ENCODE measurements at places on chromosomes 16 and 17.

- no peak for DNase-seq
Observed at GRCh38 chr16:66886914-66887313, 6.6 kb downstream of the PDP2 start.

DNA sequence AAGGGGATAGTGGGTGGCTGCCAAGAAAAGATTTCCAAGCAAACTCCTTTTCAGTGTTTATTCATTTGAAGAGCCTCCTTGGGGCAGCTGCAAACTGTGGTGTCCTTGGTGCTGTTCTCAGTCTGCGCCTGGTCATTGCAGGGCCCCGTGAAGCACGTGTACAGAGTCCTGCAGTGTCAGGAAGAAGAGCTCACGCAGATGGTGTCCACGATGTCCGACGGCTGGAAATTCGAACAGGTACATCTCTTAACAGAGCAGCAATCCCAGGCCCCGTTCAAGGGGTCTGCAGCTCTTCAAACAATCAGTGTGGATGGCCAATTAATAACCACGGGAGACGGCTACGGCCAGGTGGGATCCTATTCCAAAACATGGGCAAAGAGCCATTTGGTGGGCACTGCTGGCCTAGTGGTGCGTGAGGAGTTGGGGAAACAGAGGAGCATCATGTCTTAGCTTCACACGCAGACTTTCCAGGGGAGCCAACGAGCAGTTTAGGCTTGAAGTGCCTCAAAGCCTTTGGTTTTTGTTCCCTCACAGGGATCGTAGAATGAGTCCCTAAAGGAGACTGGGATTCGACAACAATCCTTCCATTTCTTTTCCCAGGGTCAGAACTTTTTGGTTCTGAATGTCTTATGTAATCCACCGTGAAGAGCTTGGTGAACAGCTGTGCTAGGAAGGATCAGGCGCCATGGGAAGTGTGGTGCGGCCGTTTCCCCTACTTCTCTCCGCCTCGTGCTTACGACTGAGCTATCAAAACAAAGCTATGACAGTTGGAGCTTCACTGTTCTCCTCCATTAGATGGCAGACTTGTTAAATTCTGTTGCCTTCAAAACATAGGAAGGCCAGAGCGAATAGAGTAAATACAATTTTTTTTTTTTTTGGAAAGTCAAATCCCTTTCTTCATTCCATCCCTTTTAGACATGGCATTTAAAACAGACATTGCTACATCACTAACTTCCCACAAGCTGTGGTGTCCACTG, 12.6 kb downstream of the KCTD2 start:
- no peak for DNase-seq

- DNase-seq, result no peak
Observed at GRCh38 chr17:2347805-2348685, 10.7 kb downstream of the SGSM2 start.

DNA sequence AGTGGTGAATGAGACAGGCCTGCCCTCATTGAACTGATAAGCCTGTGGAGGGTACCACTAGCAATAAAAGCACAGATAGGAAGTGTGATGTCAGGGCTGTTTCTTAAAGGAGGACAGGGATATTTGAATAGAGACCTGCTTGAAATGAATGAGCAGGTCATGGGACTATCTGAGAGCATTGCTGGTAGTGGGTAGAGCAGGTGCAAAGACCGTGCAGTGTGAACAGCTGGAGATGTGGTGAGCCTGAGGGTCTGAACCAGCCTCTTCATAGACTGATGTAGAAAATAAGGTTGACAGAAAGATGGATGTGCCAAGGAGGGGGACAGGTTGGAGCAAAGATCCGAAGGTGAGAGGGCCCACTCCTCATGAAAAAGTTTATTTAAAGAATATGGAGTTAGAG, 2.4 kb downstream of the NUP93 start:
- DNase-seq, result no peak

DNA sequence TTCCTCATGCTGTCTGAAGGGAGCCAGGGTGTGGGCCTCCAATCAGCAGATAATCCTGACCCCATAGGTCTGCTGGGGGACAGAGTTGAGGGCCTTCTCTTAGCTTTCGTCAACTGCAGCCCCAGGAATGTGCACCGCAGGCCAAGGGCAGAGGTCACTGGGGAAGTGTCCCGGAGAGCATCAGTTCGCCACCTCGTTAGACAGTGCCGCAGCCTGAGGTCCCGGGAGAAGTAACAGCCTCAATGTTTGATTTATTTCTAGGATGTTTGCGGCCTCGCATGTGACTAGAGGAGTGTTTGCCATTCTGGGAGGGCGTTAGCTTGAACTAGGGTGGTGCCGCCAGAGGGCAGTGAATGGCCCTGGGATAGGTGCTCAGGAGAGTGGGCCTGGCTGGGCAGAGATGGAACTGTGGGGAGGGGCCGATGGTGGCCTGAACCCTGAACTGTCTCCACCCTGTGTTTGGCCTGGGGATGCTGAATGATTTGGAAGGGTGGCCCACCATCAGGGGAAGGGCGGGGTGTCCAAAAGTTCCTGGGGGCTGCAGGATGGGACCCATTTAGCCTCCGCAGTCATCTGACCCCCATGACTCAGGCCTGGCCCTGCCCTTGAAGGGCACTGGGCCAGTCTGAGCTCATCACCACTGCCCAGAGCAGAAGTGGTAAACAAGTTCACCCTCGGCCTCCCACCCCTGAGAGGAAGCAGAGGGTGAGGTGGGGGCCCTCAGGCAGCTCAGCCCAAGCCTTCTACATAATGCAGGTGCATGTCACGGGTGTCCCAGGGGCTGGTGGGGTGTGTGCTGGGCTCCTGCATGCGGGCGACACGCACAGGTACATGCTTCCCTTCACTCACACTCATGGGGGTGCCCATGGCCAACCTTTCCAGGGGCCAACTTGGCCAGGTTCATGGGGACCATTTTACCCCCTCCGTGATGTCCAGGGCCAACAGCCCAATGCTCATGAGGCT, 12.4 kb upstream of the TAC4 start:
- DNase-seq, result no peak

DNA sequence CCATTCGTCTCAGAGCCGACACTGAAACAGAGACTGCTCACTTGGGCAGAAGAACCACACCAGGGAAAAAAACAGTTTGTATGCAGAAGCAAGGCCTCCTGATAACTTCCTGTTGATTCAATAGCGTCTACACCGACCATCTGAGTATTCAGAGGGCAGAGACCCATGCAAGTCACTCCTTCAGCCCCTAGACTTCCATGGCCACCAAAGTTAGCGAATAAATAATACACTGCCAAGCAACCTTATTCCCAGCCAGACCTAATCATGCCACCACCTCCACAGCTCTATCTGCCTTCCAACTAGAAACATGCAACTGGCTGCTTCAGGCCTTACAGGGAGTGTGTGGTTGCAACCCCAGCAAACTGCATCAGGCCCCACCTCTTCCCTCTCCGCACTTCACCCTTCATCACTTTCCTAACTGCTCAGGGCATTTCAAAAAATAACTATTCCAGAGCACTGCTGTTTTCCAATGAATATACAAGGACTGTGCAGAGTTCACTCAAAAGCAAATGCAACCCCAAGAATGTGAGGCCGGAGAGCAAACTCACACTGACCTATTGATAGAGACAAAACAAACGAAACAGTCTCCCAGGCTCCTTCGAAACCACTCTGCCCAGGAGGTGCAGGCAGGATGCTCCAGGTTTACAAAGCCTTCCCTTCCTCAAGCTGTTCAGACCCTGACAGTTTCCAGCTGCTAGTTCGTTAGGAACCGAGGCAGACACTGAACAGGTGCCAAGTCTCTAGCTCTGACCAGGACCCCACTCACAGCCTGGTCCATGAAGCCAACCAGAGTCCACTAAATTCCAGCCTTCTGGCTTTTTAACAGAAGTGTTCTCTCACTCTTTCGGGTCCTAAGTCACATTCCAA, 3.6 kb downstream of the USP7 start:
- no peak for DNase-seq

GRCh38 chr17:57988301-57989250, 522 bp upstream of the VEZF1 start:
- peak; percentile 75 for DNase-seq

- DNase-seq, result peak; percentile 4
Observed at GRCh38 chr17:81392909-81393654, 2.2 kb upstream of the BAHCC1 start.

DNA sequence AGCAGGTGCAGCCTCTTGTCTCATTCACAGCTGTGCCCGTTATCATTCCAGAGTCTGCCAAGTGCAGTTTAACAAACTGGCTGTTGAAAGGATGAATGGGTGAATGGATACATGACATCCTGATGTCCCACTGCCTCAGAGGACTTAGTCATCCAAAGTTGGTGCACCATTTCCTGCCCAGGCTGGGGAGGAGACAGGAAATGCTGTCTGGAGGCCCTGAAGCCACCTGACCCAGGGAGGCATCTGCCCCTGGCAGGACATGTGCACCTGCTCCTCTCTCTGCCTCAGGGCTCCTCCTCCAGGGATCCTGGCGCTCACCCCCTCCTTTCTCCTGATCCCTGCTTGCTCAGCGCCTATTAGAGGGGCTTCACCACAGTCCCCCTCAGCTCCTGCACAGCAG, 1.8 kb upstream of the CD300C start:
- DNase-seq, result no peak

GRCh38 chr16:9457215-9457614, 365.8 kb downstream of the HAPSTR1 start:
- DNase-seq, result no peak

- peak; percentile 70 for DNase-seq
Observed at GRCh38 chr16:30786936-30787612, at the start of gene ZNF629. Gene ZNF629 (minus strand): TSS chr16:30787205. CDS start chr16:30784482, 2,723 bp downstream.

GRCh38 chr17:16923904-16924695, 47.8 kb downstream of the TNFRSF13B start:
- DNase-seq, result no peak

DNA sequence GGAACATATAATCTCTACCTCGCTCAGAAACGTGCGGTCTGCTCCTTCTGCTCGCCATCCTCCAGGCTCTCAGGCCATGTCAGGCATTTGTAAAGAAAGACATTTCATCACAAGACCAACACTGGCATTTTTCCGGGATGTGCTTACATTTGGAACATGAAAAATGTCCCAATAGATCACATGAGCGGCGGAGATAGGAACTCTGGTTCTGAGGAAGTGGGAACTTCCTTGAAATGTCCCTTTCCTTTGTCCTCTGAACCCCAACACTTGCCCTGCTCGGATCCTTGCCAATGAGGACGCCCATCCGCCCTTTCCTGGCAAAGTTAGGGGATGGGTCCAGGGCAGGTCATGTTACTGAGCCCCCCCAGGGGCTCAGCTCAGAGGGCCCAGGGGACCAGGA, 130.5 kb downstream of the MAF start:
- no peak for DNase-seq

DNA sequence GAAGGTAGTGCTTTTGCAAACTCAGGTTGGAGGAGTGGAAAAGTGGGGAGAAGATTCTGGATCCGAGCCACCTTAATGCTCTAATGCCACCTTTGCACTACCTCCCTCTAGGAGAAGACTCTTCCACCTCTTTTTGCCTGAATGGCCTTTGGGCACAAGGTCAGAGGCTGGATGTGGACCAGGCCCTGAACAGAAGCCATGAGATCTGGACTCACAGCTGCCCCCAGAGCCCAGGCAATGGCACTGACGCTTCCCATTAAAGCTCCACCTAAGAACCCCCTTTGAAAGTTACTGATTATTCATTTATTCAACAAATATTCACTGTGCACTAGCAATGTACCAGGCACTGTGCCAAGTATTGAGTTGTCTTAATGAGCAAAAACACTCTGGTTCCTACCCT, 3.2 kb downstream of the SHBG start:
- DNase-seq, result no peak

DNA sequence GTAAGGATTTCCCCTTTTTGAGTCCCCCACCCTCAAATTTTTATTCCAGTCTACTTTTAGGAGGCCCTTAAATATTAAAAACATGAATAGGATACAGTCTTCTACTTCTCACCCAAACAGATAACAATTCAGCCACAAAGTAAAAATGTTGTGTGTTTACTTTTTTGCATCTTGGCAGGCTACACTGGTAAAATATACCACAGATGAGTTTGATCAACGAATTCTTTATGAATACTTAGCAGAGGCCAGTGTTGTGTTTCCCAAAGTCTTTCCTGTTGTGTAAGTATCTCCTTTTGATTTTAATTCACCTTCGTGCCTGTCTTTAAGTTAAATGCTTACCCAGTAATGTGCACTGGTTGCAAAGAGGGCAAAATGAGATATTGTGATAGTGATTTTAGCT, 34.4 kb upstream of the RAB11FIP4 start:
- no peak for DNase-seq
